Activated gamma-delta T cell treated with Interleukin-2 at 50 U/mL for 16 hours (primary cell): ENCODE measurements at places on chromosomes 16 and 17.
A peak's percentile ranks its signal among the peaks of the same experiment; 100 is the strongest.

- DNase-seq = no peak
Observed at GRCh38 chr16:11133344-11133943, 122.6 kb downstream of the SOCS1 start.

GRCh38 chr17:13595599-13595899, 6.2 kb downstream of the HS3ST3A1 start:
- no peak for DNase-seq

DNA sequence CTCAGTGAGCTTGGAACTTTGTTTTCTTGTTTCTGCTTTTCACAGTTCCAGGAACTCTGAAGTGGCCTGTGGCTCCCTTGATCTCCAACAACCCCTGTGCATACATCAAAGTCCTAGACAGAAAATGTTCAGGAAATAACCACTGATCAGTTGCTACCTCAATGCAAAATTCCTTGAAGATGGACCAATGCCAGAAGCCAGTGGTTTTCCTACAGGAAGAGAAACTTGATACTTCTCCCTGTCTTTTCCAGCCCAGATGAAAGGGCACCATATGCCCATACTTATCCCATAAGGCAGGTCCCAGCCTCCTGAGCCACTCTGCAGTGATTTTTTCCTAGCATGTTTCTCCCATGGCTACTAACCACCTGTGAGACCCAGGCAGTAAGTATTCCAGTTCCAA, 12.3 kb upstream of the CDRT4 start:
- DNase-seq = no peak

- no peak for DNase-seq
Observed at GRCh38 chr16:22664561-22664997, 149.4 kb upstream of the HS3ST2 start.

DNA sequence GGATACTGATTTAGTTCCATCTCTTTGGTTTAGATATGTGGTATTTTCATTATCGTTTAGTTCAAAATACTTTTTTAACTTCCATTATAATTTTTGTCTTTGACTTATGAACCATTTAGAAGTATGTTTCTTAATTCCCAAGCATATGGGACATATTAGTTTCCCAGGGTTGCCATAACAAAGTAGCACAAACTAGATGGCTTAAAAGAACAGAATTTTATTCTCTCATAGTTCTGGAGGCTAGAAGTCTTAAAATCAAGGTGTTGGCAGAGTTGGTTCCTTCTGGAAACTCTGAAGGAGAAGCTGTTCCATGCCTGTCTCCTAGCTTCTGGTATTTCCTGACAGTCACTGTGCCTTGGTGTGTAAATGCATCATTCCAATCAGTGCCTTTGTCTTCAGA, 291.5 kb upstream of the AXIN2 start:
- DNase-seq = no peak

DNA sequence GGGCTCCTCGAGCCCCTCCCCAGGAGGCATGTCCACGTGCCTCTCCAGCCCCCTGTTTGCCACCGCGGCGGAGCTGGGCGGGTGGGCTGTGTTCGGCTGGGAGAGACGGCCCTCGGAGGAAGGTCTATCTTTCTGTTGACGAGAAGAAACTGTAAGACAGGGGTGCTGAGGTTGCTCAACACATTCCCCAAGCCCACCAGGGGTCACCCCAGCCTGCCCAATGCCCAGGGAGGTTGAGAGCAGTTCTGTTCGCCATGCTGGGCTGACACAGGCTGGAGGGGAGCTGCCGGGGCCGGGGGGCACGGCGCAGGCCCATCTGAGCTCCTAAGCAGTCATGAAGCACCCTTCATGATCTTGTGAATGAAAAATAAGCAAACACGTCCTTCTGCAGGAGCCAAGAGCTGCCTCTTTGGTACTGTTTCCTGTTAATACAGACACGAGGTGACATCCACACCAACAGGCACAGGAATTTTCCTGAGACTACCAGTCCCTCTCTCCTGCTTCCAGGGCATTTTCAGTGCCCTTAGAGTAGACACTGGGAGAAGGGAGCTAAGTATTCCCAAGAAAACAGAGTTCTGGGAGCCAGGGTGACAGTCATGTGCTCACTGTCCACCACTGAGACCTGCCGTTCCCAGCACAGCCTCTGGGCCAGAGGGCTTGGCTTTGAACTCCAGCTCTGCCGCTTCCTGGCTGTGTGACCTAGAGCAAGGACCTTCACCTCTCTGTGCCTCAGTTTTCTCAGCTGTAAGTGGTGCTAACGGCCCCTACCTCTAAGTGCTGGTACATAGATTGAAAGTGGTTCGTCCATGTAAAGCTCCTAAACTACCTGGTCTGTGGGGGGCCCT, 9.2 kb downstream of the UBALD2 start:
- DNase-seq = no peak

DNA sequence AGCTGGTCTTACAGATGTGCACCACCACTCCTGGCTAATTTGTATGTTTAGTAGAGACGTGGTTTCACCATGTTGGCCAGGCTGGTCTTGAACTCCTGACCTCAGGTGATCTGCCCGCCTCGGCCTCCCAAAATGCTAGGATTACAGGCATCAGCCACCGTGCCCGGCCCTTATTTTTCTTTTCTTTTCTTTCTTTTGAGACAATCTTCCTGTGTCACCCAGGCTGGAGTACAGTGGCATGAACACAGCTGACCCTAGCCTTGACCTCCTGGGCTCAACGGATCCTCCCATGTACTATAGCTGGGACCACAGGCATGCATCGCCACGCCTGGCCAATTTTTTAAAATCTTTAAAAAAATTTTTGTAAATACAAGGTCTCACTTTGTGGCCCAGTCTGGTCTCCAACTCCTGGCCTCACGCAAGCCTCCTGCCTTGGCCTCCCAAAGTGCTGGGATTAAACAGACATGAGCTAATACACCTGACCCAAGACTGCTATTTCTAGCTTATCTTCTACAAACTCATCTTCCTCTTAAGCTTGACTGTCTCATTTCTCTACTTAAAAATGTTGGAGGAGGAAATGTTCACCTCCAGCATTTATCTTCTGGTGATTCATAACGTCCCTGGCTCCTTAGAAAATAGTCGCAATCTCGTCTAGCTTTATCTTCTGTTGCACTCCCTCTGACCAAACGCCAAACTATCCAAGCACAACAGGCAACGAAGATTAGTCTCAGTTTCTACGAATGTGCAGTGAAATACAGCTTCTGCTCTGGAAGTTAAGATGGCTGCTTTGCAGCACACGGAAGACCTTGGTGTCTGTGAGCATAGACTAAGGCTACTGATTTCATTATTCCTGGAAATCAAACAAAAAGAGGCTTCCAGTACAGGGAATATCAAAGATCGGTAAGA, 8.2 kb upstream of the TMEM94 start:
- no peak for DNase-seq

DNA sequence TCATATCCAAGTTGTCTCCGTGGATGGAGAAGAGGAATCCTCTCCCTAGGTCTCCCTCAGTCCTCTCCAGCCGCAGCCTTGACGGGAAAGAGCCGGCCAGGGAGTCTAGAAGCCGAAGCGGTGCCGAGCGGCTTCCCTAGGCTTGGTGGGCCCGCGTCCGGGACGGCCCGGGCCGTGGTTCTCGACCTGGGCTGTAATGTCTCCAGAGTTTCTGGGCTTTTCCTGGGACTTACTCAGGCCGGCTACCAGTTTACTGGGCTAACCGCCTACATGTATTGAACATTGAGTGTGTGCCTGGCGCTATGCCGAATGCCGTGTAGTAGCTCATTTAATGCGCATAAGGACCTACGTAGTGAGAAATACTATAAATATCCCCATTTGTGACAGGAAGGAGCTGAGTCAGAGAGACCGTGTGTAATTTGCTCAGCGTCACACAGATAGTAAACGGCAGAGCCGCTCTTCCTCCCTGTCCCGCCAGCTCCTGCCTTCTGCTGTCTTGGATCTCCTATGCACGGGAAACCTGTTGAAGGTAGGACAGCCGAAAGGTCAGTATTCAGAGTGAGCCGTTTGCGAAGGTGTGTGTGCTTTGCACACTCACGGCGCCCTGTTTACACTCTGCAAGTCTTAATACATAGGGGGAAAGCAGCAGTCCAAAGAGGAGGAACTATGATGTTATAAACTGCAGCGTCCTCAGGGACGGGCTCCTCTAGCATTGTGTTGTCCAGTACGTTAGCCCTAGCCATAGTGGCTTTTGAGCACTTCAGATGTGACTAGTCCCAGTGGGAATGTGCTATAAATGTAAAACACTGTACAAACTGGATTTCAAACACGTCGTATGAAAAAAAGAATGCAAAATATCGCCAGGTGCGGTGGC, 723 bp upstream of the SPAG5 start:
- peak; percentile 38 for DNase-seq

DNA sequence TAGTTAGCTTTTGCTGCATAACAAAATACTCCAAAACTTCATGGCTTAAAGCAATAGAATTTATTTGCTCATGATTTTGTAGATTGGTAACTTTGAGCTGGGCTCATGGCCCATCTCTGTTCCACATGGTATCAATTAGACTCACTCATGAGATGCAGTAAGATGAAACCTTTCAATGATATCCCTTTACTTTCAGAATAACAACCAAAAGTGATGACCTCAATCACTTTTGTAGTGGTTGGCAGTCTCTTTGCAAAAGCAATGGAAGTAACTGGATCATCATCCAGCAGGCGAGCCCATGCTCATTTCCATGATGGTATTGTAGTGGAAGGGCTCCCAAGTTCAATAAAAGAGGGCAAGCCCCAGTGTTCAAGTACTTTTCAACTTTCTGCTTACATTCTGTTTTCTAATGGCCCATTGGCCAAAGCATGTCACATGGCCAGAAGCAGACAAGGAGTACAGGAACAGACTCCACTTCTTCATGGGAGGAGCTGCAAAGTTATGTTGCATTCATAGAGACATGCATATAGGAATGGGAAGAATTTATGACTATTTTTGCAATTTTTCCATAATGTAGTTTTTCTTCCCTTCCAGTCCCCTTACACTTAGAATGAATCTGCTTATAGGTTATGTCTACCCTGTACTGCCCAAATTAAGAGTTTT, 41.7 kb downstream of the EFCAB5 start:
- no peak for DNase-seq

DNA sequence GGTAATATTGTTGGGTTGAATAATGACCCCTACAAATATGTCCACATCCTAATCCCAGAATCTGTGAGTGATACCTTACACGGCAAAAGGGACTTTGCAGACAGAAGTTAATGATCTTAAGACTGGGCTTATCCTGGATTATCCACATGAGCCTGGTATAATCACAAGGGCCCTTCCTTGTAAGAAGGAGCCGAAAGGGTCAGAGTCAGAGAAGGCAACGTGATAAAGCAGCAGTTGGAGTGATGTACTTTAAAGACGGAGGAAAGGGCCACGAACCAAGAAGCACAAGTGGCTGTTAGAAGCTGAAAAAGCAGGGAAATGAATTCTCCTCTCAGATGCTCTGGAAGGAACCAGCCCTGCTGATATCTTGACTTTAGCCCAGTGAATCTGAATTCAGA, 137.8 kb downstream of the UTP18 start:
- no peak for DNase-seq

- peak; percentile 21 for DNase-seq
Observed at GRCh38 chr16:56424791-56425438, 430 bp downstream of the AMFR start.

GRCh38 chr16:6633456-6633855, 699.2 kb upstream of the RBFOX1 start:
- DNase-seq = no peak

- DNase-seq = no peak
Observed at GRCh38 chr17:50728112-50728429, 8.7 kb downstream of the LUC7L3 start.

- no peak for DNase-seq
Observed at GRCh38 chr17:65809366-65809765, 247.9 kb upstream of the AXIN2 start.

GRCh38 chr17:67980456-67980855, 15.8 kb downstream of the C17orf58 start:
- no peak for DNase-seq

- DNase-seq = no peak
Observed at GRCh38 chr16:84044118-84044488, 1.5 kb upstream of the SLC38A8 start.

DNA sequence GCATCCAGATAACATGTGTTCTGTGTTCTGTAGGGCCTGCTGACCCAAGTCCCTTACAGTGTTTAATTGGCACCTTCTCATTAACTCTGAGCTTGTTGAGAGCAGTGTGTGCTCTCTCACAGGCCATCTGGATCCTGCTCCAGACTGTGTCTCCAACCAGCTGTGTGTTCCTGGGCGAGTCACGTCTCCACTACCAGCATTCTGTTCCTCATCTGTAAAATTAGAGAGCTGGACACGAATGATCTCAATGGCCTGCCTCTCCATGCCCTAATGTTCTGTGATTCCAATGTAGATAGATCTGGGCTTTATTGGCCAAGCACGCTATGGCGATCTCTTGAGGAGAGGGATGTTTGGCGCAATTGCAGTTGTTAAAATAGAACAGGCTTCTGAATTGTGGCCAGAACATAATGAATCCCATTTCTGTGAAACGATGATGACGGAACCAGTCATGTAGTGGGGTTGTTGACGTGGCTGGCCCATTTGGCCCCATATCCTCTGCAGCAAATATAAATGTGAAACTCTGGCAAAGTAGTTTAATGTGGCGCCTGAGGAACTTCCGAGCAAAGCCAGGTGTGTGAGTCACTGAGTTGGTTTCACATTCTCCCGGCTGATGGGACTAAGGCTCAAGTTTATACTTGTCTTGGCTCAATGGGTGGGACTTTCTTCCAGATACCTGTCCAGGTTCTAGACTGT, 22.2 kb downstream of the TBX4 start:
- DNase-seq = no peak

DNA sequence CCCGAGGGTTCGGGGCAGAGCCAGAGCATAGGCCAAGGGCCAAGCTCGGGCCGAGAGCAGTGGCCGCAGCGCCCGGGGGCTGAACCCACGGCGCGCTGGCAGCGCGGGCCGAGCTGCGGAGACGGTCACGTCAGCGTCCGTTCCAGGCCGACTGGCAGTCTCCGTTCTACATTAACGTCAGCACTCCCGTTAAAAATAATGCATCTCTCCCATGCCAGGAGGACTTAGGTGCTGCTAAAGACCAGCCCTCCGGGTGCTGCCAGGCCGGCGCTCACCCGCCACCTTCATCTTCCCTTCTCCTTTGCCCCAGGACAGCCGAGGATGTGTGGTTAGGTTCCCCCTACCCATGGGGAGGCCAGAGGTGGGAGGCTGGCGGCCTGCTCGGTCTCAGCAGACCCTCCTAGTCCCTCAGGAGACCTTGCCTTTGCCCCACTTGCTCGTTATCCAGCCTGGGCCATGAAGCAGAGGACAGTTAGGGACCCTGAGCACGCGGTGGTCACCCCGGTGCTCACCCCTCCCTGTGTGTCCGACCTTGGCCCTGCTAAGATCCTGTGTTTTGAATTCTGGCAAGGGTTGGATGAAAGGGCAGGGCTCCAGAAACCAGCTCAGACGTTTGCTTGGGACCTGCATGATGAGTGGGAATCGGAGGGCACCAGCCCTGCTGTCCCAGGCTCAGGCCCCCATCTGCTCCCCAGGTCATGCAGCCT, 572 bp downstream of the MPG start:
- no peak for DNase-seq
